Activated CD8-positive, alpha-beta memory T cell treated with anti-CD3 and anti-CD28 coated beads, Interleukin-2, amount 10 ng/mL, durations not matched to agents 7 days and 5 days (primary cell): ENCODE measurements at places on chromosomes 1 and 21. TPM values are rescaled to one million over a fixed set of nuclear protein-coding genes. Genes with fewer than 3 reads are reported as not detected.

DNA sequence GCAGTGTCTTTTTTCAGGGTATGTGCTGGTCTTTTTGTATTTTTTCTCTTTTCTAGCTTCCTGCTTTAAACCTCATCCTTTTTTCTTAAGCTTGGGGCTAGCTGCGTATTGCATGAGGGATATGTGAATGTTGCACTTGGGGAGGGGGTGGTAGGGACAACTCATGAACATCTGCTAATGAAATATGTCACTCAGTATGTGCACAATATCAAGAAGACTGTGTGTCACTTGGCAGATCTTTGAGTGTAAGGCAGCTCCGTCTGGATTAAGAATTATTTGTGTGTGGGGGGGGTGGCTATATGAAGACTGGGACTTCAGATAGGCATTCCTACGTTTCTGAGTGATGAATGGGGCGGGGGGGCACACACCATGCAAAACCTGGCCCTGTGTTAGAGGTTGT is 170.4 kb upstream of the CACNA1E start:
- no peak overlapping the region for H3K4me3 ChIP-seq
- H3K36me3 ChIP-seq = no peaks in the 10 kb centered on the region
- DNase-seq = no peak
- peaks cover 4% of the 10 kb centered on the region for H3K4me1 ChIP-seq

Gene ANKRD65
- not detected for total RNA-seq

DNA sequence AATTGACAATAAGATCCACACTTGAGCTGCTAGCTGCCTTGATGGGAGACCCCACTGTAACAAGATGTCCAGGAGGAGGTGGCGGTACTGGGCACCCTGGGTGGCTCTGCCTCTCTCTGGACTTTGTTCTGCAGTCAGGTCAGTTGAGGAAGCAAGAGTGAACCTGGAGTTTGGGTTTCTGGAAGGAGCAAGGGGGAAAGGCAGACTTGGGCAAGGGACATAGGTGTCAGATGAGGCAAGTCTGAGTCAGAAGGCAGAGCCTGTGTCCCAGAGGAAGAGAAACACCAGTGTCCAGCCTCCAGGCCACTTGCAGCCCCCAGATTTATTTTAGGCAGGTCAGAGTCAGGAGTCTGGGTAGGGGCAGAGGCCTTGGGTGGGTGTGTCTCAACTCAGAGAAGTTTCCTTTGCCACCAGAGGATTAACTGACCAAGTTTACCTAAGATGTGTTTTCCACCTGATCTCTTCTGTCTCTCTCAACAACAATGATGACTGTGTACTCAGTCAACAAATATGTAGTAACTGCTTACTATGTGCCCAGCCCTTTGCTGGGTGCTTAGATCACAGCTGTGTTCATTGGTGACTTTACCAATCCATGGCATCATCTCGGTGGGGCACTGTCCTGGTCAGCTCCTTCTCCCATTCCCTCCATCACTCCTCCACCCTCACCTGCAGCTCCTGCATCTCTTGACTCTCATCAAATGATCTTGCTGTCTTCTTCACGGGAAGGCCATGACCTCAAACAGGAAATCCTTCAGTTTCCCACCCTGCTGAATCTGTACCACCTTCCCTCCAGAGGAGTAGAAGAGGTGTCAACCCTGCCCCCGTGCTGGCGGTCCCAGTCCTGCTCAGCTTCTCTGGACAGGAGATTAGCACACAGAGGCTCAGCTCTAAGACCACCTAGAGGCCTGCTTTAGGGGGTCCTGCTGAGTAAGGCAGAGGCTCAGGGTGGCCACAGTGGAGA is 36.6 kb downstream of the ELF3 start:
- DNase-seq = no peak
- no peak overlapping the region for H3K4me3 ChIP-seq
- H3K27ac ChIP-seq = no peak overlapping the region
- no peaks in the 10 kb centered on the region for H3K36me3 ChIP-seq

- peaks cover 17% of the 10 kb centered on the region for H3K4me1 ChIP-seq
- no peak within 1 kb of the TSS for H3K4me3 ChIP-seq
- H3K27ac ChIP-seq = peak within 1 kb of the TSS; percentile 52
Observed at GRCh38 chr1:117001254-117001927, at the start of gene CD101. Gene CD101 (plus strand): TSS chr1:117001760. CDS start chr1:117001818, 58 bp downstream.

- no peaks in the 10 kb centered on the region for H3K36me3 ChIP-seq
- H3K4me3 ChIP-seq = no peak overlapping the region
- peaks cover 5% of the 10 kb centered on the region for H3K27me3 ChIP-seq
- H3K27ac ChIP-seq = no peak overlapping the region
Observed at GRCh38 chr1:43625063-43625780, 24.7 kb upstream of the KDM4A start.

GRCh38 chr1:81700728-81701470 is 99.8 kb upstream of the ADGRL2 start:
- H3K27ac ChIP-seq = no peak overlapping the region
- H3K27me3 ChIP-seq = no peaks in the 10 kb centered on the region
- no peak for DNase-seq
- no peaks in the 10 kb centered on the region for H3K36me3 ChIP-seq
- H3K4me1 ChIP-seq = no peaks in the 10 kb centered on the region
- no peak overlapping the region for H3K4me3 ChIP-seq

DNA sequence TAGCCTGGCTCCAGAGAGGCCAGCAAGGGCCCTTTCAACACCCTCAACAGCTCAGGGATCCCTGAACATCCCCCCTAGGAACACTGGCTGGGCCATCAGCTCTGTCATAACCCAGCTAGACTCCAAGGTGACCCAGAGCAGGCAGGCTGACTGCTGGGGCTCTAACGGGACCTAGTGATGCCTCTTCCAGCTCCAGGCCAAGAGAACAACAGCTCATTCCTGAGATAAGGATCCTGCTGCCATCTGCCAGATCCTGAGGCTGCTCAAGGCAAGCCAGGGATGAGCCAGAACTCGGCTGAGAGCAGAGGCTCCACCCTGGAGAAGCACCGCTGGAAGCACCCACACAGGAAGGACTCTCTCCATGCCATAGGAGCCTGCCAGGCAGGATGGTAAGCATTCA is 2.0 kb downstream of the VSIG8 start:
- H3K4me1 ChIP-seq = peaks cover under 1% of the 10 kb centered on the region
- no peaks in the 10 kb centered on the region for H3K27me3 ChIP-seq
- H3K27ac ChIP-seq = no peak overlapping the region
- H3K4me3 ChIP-seq = no peak overlapping the region

DNA sequence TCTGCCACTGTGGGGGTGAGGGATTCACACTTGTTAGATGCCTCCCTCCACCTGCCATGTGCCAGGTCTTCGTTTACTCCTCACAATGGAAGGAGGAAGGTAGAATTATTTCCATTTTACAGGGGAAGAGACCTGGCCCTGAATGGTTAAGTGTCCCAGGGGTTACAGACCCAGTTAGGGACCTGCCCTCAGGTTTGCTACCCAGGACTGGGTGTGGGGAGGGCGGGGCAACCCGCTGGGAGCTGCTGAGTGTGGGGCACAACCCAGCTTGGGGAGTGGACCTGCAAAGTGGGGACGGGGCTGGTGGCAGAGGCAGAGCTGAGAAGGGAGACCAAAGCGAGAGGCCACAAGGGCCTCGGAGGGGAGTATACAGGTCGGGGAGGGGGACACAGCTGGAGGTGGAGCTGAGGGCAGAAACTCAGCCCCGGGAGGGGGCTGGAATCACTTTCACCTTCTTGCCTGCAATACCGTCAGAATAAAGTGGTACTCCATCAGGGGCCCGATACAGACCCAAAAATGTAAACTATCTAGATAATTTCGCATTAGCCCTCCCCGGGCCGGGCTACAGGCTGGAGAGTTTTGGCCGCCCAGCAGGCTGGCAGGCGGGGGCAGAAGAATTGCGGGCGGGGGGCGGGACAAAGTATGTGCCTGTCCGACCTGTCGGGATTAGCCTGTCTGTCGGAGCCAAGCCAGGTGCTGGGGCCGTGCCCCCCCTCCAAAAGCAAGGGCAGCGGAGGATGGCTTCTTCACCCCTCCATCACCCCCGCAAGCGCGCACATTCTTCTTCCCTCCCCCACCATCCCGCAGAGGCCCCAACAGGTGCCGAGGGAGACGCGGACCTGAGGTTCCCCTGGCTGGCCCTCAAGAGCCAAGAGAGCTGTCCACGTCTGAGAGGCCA is 1.4 kb downstream of the RSPO1 start:
- no peak overlapping the region for H3K27ac ChIP-seq
- H3K36me3 ChIP-seq = no peaks in the 10 kb centered on the region
- H3K4me1 ChIP-seq = peaks cover 5% of the 10 kb centered on the region
- H3K4me3 ChIP-seq = no peak overlapping the region
- H3K27me3 ChIP-seq = peaks cover 90% of the 10 kb centered on the region
- no peak for DNase-seq

GRCh38 chr1:156559797-156560385 is 12.5 kb downstream of the IQGAP3 start:
- H3K4me1 ChIP-seq = no peaks in the 10 kb centered on the region
- H3K27me3 ChIP-seq = no peaks in the 10 kb centered on the region
- no peak overlapping the region for H3K4me3 ChIP-seq
- H3K36me3 ChIP-seq = peaks cover 23% of the 10 kb centered on the region
- H3K27ac ChIP-seq = no peak overlapping the region
- DNase-seq = no peak

- H3K4me1 ChIP-seq = no peaks in the 10 kb centered on the region
- DNase-seq = no peak
- H3K36me3 ChIP-seq = no peaks in the 10 kb centered on the region
- H3K4me3 ChIP-seq = no peak overlapping the region
Observed at GRCh38 chr21:37983336-37984095, 67.3 kb upstream of the KCNJ6 start.

GRCh38 chr1:12134716-12135115 is 32.1 kb upstream of the TNFRSF1B start:
- H3K4me3 ChIP-seq = no peak overlapping the region
- no peaks in the 10 kb centered on the region for H3K27me3 ChIP-seq
- no peak for DNase-seq
- peaks cover 11% of the 10 kb centered on the region for H3K4me1 ChIP-seq
- H3K36me3 ChIP-seq = peaks cover 1% of the 10 kb centered on the region
- H3K27ac ChIP-seq = no peak overlapping the region

DNA sequence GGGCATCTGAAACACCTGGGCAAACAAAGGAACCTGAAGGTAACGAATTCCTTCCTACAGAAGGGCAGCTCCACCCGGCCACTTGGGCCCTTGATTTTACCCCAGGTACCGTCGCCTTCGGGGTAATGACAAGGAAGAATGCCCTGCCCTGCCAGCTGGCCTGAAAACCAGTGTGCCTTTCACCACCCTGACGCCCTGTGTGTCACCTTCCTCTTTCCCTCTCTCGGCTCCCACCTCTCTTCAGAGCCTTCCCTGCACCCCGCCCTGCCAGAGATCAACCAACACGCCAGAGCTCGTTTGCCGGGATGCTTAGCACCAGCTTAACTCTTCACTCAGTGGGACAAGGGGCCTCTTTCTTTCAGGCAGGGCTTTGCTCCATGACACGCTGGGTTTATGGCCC is 86.0 kb downstream of the SIM2 start:
- H3K27me3 ChIP-seq = no peaks in the 10 kb centered on the region
- H3K4me1 ChIP-seq = no peaks in the 10 kb centered on the region
- DNase-seq = no peak
- no peaks in the 10 kb centered on the region for H3K36me3 ChIP-seq

- no peaks in the 10 kb centered on the region for H3K27me3 ChIP-seq
- H3K36me3 ChIP-seq = no peaks in the 10 kb centered on the region
- H3K4me1 ChIP-seq = no peaks in the 10 kb centered on the region
- no peak overlapping the region for H3K27ac ChIP-seq
Observed at GRCh38 chr1:55868026-55868425, 652.9 kb upstream of the USP24 start.

Gene MCOLN3
- total RNA-seq = 1.1 TPM

GRCh38 chr1:42876009-42876408 is 29.6 kb downstream of the ZNF691 start:
- no peak overlapping the region for H3K4me3 ChIP-seq
- H3K27me3 ChIP-seq = peaks cover 25% of the 10 kb centered on the region
- H3K27ac ChIP-seq = no peak overlapping the region
- DNase-seq = no peak
- peaks cover 10% of the 10 kb centered on the region for H3K36me3 ChIP-seq
- H3K4me1 ChIP-seq = no peaks in the 10 kb centered on the region

DNA sequence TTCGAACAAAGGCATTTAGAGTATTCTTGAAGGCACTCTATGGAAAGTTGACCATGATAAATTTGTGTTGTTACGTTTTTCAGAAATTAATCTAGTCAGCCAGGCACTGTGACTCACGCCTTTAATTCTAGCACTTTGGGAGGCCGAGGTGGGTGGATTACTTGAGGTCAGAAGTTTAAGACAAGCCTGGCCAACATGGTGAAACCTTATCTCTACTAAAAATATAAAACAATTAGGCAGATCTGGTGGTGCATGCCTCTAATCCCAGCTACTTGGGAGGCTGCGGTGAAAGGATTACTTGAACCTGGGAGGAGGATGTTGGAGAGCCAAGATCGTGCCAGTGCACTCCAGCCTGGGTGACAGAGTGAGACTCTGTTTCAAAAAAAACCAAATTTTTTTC is 130.6 kb upstream of the BRINP3 start:
- no peaks in the 10 kb centered on the region for H3K4me1 ChIP-seq
- no peak overlapping the region for H3K4me3 ChIP-seq
- no peak overlapping the region for H3K27ac ChIP-seq
- DNase-seq = no peak

- H3K36me3 ChIP-seq = peaks cover 20% of the 10 kb centered on the region
- H3K27ac ChIP-seq = no peak overlapping the region
- peaks cover 63% of the 10 kb centered on the region for H3K4me1 ChIP-seq
- no peak overlapping the region for H3K4me3 ChIP-seq
- DNase-seq = no peak
- no peaks in the 10 kb centered on the region for H3K27me3 ChIP-seq
Observed at GRCh38 chr1:19456968-19457441, 28.3 kb downstream of the CAPZB start.

DNA sequence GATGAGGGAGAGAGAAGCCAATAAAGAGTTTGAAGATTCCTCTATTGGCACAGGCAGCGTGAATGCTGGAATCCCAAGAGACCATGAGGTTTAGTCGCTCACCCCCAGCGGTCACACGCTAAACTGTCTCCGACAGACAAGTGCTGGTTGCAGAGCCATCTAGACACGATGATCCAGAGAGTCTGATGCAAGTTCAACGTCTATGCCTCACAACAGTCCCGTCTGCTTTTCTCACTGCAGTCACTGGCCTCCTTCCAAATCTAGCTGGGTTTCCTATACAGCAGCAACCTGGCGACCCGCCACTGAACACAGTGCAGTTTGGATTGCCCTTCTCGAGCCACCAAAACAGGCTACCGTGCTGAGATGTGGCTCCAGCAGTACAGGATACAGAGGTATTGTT is 98.6 kb upstream of the KRTAP19-8 start:
- peaks cover 28% of the 10 kb centered on the region for H3K4me1 ChIP-seq
- no peak overlapping the region for H3K4me3 ChIP-seq
- H3K36me3 ChIP-seq = peaks cover 18% of the 10 kb centered on the region
- DNase-seq = no peak
- no peak overlapping the region for H3K27ac ChIP-seq
- H3K27me3 ChIP-seq = peaks cover 61% of the 10 kb centered on the region

- no peak for DNase-seq
- H3K27me3 ChIP-seq = no peaks in the 10 kb centered on the region
- no peak overlapping the region for H3K4me3 ChIP-seq
- no peak overlapping the region for H3K27ac ChIP-seq
- peaks cover 25% of the 10 kb centered on the region for H3K36me3 ChIP-seq
- H3K4me1 ChIP-seq = no peaks in the 10 kb centered on the region
Observed at GRCh38 chr1:67004176-67004575, 49.8 kb downstream of the SLC35D1 start.
